ENCODE measurements at places on chromosomes 12 and 14. TPM values are rescaled to one million over a fixed set of nuclear protein-coding genes. Genes with fewer than 3 reads are reported as not detected.
A peak's percentile ranks its signal among the peaks of the same experiment; 100 is the strongest.

DNA sequence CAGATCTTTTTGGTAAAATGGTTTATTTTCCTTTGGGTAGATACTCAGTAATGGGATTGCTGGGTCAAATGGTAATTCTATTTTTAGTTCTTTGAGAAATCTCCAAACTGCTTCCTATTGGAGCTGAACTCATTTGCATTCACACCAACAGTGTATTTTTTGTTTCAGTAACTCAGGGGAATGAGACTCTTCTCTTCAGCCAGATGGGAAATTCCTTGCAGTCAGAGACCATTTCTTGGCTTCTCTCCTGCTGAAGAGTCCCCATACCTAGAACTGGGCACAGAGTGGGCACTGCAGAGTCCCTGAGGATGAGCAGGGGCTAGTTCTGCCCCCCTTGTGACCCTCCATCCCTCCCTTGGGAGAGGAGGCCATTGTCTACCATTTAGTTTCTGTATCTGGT, 10.8 kb downstream of the SDSL start:
- DNase-seq: no peak

DNA sequence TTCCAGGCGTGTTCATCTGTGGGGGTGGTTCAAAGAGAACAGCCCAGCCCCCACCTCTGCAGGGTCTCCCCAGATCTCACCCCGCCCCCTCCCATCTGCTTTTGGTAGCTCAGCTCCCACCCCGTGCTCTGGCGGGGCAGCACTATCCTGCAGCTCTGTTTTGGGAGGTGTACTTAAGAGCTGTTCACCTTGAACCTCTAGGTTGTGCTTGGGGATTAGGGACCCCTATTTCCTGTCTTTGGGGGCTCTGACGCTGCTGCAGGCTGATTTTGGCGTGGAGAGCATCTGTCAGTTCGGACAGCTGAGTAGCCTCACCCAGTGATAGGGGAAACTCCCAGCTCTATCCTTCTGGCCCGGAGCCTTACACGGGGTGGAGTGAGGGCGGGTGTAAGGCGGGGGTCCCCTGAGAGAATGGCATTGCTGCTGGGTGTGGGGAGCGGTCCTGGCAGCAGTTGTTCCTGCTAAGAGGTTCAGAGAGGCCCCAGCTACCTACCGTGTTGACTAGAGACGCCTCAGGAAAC, 765 bp downstream of the TMEM120B start:
- DNase-seq: peak; percentile 80

- DNase-seq: no peak
These were observed 120.5 kb downstream of the PHETA1 start for GRCh38 chr12:111248236-111249017.

GPR84 gene
- not detected for total RNA-seq

SLCO1B1 gene
- total RNA-seq: not detected

Data from osteoblast (primary cell).